ENCODE measurements at places on chromosomes 4 and X. TPM values are rescaled to one million over a fixed set of nuclear protein-coding genes. Genes with fewer than 3 reads are reported as not detected.

Gene LGI2
- 19.7 TPM for total RNA-seq

Gene FOXR2
- not detected for total RNA-seq

Gene SORCS2
- 9.4 TPM for total RNA-seq

Gene TGIF2LX
- not detected for total RNA-seq

Gene OTUD6A
- not detected for total RNA-seq

Gene DDX53
- total RNA-seq, result not detected

Gene H2BW2
- not detected for total RNA-seq

Gene PSAPL1
- total RNA-seq, result 0.06 TPM

Gene PDGFC
- total RNA-seq, result 23.1 TPM

Gene IL21
- not detected for total RNA-seq

- no peak for DNase-seq
- no peaks in the 10 kb centered on the region for H3K4me1 ChIP-seq
- no peaks in the 10 kb centered on the region for H3K27me3 ChIP-seq
These were observed 13.9 kb downstream of the GABRB1 start for GRCh38 chr4:47045261-47045660.

DNA sequence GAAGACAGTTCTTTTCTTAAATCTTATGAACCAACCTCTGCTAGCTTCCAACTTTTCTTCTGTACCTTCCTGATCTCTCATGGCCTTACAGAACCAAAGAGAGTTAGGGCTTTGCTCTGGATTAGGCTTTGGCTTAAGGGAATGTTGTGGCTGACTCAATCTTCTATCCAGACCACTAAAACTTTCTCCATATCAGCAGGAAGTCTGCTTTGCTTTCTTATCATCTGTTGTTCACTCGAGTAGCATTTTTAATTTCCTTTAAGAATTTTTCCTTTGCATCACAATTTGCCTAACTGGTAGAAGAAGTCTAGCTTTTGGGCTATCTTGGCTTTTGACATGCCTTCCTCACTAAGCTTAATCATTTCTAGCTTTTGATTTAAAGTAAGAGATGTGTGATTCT lies 167.0 kb downstream of the TBCK start:
- no peaks in the 10 kb centered on the region for H3K36me3 ChIP-seq
- H3K27me3 ChIP-seq, result no peaks in the 10 kb centered on the region
- no peak overlapping the region for H3K4me3 ChIP-seq
- H3K27ac ChIP-seq, result no peak overlapping the region

- H3K36me3 ChIP-seq, result no peaks in the 10 kb centered on the region
- no peaks in the 10 kb centered on the region for H3K4me1 ChIP-seq
- no peaks in the 10 kb centered on the region for H3K27me3 ChIP-seq
- DNase-seq, result no peak
These were observed 52.7 kb downstream of the TMEM164 start for GRCh38 chrX:110055616-110056015.

DNA sequence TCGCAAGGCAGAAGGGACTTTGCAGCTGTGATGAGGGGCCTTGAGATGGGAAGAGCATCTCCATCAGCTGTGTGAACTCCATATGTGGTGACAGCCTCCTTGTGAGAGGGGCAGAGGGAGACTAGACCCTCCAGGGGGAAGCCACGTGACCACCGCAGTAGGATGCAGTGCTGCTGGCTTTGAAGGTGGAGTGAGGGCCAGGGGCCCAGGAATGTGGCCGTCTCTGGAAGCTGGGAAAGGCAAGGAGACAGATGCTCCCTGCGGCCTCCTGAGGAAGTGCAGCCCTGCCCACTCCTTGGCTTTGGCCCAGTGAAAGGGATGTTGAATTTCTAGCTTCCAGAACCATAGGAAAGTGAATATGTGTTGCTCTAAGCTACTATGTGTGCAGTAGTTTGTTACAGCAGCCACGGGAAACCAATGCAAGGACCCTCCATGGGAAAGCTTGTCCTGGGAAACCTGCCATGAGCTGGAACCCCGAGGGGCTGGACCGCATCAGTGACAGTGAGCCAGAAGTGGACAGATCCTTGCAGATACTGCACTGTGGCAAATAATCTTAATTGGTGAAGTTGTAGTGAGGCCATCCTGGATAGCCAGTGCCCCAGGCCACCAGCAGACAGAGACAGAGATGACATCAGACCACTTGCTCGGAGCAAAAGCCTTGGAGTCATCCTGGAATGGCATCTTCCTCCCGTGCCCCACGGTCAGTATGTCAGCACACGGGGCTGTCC lies 35.4 kb upstream of the SORCS2 start:
- H3K27ac ChIP-seq, result peak overlapping the region; percentile 11
- no peaks in the 10 kb centered on the region for H3K36me3 ChIP-seq
- no peak for DNase-seq
- no peak overlapping the region for H3K4me3 ChIP-seq

DNA sequence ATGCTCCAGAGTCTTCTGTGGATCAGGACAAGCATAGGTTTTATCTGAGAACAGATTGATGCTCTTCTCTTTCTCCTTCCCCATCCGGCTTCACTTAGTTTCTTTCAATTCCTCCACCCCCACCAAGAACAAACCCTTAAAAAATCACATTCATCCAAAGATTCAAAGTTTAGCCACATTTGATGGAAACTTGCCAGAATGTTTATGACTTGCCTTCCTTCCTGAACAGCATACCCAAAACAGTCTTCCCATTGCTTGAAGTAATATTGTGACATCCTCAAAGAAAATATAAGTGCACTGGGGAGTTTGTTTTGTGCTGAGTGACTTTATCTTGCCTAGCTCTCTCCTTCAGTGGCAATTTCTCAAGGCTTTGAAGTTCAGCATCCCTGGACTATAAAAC lies 83.0 kb downstream of the MAGEB17 start:
- H3K27me3 ChIP-seq, result peaks cover 28% of the 10 kb centered on the region
- no peaks in the 10 kb centered on the region for H3K4me1 ChIP-seq
- no peak overlapping the region for H3K27ac ChIP-seq
- H3K36me3 ChIP-seq, result no peaks in the 10 kb centered on the region

GRCh38 chr4:5526080-5526846 lies 182.1 kb downstream of the EVC2 start:
- H3K4me3 ChIP-seq, result no peak overlapping the region
- no peaks in the 10 kb centered on the region for H3K36me3 ChIP-seq
- peaks cover 11% of the 10 kb centered on the region for H3K4me1 ChIP-seq
- H3K27ac ChIP-seq, result no peak overlapping the region

- H3K36me3 ChIP-seq, result no peaks in the 10 kb centered on the region
- no peak overlapping the region for H3K27ac ChIP-seq
- DNase-seq, result no peak
- H3K4me3 ChIP-seq, result no peak overlapping the region
These were observed 196.3 kb upstream of the SPRY1 start for GRCh38 chr4:123200051-123200940.

- H3K4me1 ChIP-seq, result no peaks in the 10 kb centered on the region
- H3K4me3 ChIP-seq, result no peak overlapping the region
- no peak overlapping the region for H3K27ac ChIP-seq
- DNase-seq, result no peak
These were observed 103.1 kb upstream of the PPP2R3B start for GRCh38 chrX:489820-490219.

GRCh38 chr4:23959396-23960148 lies 69.7 kb upstream of the PPARGC1A start:
- H3K4me3 ChIP-seq, result no peak overlapping the region
- H3K27me3 ChIP-seq, result no peaks in the 10 kb centered on the region
- no peaks in the 10 kb centered on the region for H3K4me1 ChIP-seq
- no peaks in the 10 kb centered on the region for H3K36me3 ChIP-seq
- H3K27ac ChIP-seq, result no peak overlapping the region

- no peak overlapping the region for H3K4me3 ChIP-seq
- peaks cover 7% of the 10 kb centered on the region for H3K27me3 ChIP-seq
- no peaks in the 10 kb centered on the region for H3K36me3 ChIP-seq
- no peak for DNase-seq
These were observed 127.7 kb downstream of the ASB9 start for GRCh38 chrX:15142084-15142715.

GRCh38 chrX:17020851-17021821 lies 74.7 kb downstream of the REPS2 start:
- no peak for DNase-seq
- H3K4me1 ChIP-seq, result no peaks in the 10 kb centered on the region
- H3K4me3 ChIP-seq, result no peak overlapping the region
- H3K27ac ChIP-seq, result no peak overlapping the region
- H3K36me3 ChIP-seq, result no peaks in the 10 kb centered on the region
- H3K27me3 ChIP-seq, result peaks cover 7% of the 10 kb centered on the region

- H3K4me1 ChIP-seq, result no peaks in the 10 kb centered on the region
- no peak overlapping the region for H3K4me3 ChIP-seq
- no peaks in the 10 kb centered on the region for H3K36me3 ChIP-seq
- no peak overlapping the region for H3K27ac ChIP-seq
These were observed 163.8 kb upstream of the CENPE start for GRCh38 chr4:103361926-103362325.

DNA sequence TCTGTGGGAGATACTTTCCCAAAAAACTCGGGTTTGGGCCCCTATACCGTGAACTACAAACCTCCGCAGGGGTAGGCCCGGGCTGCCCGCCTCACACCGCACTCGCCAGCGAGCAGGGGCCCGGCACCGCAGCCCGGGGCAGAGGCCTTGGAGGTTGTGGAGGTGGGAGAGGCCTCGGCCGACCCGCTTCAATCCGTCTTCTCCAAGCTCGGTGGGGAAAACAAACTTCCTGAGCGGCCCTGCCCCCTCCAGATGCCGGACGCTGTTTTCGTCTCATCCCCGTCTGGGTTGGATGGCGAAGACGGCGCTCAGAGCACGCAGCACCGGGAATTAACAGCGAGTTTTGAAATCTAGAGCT lies 442 bp upstream of the MCUB start:
- peaks cover 8% of the 10 kb centered on the region for H3K27me3 ChIP-seq
- H3K27ac ChIP-seq, result peak overlapping the region; percentile 71
- H3K4me1 ChIP-seq, result peaks cover 17% of the 10 kb centered on the region

- DNase-seq, result no peak
- no peak overlapping the region for H3K4me3 ChIP-seq
- no peak overlapping the region for H3K27ac ChIP-seq
- peaks cover 99% of the 10 kb centered on the region for H3K27me3 ChIP-seq
These were observed 56.9 kb upstream of the TMEM33 start for GRCh38 chr4:41878170-41878969.

- DNase-seq, result no peak
- no peak overlapping the region for H3K4me3 ChIP-seq
- no peaks in the 10 kb centered on the region for H3K4me1 ChIP-seq
- H3K36me3 ChIP-seq, result peaks cover 15% of the 10 kb centered on the region
These were observed 22.1 kb downstream of the NAP1L5 start for GRCh38 chr4:88675543-88675942.

- no peak for DNase-seq
- peaks cover 17% of the 10 kb centered on the region for H3K27me3 ChIP-seq
- H3K4me1 ChIP-seq, result no peaks in the 10 kb centered on the region
- no peaks in the 10 kb centered on the region for H3K36me3 ChIP-seq
These were observed 89.0 kb downstream of the SH3KBP1 start for GRCh38 chrX:19798423-19798822.

DNA sequence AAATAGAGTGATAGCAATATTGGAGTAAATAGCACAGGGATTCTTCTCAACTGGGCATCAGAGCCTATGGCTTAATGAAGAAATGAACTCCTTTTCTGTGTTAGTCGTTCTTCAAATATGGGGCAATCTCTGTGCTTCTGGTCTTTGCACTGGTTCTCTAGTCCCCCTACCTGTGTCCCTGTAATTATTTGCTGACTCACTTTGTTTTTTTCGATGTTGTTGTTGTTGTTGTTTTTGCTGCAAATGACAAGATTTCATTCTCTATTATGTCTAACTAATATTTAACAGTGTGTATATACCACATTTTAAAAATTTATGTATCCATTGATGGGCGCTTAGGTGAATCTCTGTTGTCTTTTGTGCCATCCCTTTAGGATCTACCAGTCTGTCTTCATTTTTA lies 2137.8 kb upstream of the TENM3 start:
- no peak overlapping the region for H3K4me3 ChIP-seq
- H3K4me1 ChIP-seq, result no peaks in the 10 kb centered on the region

DNA sequence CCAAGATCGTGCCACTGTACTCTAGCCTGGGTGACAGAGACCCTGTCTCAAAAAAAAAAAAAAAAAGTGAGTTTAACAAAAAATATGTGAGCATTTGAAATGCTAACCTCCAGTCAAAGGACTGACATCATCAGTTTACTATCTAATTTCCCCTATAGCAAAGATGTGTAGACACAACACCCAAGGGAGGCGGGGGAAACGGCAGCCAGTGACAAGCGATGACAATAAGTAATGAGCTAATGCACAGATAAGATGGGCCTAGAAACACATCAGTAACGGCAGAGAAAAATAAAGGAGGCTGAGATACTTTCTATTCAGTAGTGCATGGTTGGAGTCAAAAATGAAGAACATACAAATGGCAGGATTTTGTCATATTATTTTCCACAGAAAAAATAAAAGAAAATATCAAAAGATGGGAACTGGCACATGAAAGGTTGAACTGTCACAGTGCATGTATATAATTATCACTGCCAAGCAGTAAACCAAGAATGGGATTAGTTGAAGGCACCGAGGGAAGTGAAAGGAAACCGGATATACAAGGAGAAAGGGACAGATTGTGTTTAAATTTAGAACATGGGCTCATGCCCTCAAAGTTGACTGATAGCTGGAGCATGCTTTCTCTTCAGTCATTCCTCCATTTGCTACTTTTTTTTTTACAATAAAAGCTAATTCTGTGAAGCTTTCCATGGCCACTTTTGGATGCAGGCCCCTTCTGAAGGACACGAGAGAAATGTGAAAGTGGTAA lies 41.8 kb downstream of the IGFBP7 start:
- H3K4me1 ChIP-seq, result peaks cover 5% of the 10 kb centered on the region
- H3K27ac ChIP-seq, result no peak overlapping the region
- H3K36me3 ChIP-seq, result no peaks in the 10 kb centered on the region
- no peak overlapping the region for H3K4me3 ChIP-seq
- no peak for DNase-seq

GRCh38 chr4:183098723-183099536 lies at the start of gene WWC2:
WWC2 (plus strand) TSS chr4:183099257; CDS start chr4:183099492, 235 bp downstream.
- peak within 1 kb of the TSS; percentile 92 for H3K27ac ChIP-seq
- DNase-seq, result peak; percentile 74
- H3K36me3 ChIP-seq, result peaks cover 3% of the 10 kb centered on the region
- peaks cover 21% of the 10 kb centered on the region for H3K27me3 ChIP-seq
- peaks cover 23% of the 10 kb centered on the region for H3K4me1 ChIP-seq

- DNase-seq, result no peak
- no peaks in the 10 kb centered on the region for H3K27me3 ChIP-seq
- no peak overlapping the region for H3K27ac ChIP-seq
- H3K36me3 ChIP-seq, result no peaks in the 10 kb centered on the region
- no peak overlapping the region for H3K4me3 ChIP-seq
- no peaks in the 10 kb centered on the region for H3K4me1 ChIP-seq
These were observed 1135.9 kb downstream of the RAPGEF2 start for GRCh38 chr4:160238790-160239189.

GRCh38 chrX:149799938-149800337 lies 18.2 kb downstream of the MAGEA9 start:
- no peaks in the 10 kb centered on the region for H3K27me3 ChIP-seq
- H3K36me3 ChIP-seq, result no peaks in the 10 kb centered on the region
- no peak for DNase-seq

DNA sequence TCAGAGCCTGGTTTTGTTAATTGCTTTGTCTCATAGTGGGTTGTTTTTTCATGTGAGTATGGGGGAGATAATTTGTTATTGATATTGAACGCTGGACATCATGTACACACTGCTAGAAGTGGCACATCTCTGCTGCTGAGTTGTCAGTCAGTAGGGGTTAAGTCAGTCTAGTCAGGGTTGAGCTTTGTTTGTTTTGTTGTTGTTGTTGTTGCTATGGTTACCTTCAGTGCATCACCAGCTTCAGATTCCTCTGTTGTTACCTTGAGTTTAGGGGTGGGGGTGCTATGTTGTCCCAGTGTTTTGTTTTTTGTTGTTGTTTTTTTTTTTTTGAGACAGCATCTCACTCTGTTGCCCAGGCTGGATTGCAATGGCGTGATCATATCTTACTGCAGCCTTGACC lies 9.9 kb downstream of the YIPF6 start:
- no peaks in the 10 kb centered on the region for H3K27me3 ChIP-seq
- H3K4me1 ChIP-seq, result no peaks in the 10 kb centered on the region
- no peak overlapping the region for H3K27ac ChIP-seq
- H3K4me3 ChIP-seq, result no peak overlapping the region
- H3K36me3 ChIP-seq, result peaks cover 4% of the 10 kb centered on the region
- no peak for DNase-seq
